ENCODE measurements at places on chromosomes 4 and X.
A peak's percentile ranks its signal among the peaks of the same experiment; 100 is the strongest.

DNA sequence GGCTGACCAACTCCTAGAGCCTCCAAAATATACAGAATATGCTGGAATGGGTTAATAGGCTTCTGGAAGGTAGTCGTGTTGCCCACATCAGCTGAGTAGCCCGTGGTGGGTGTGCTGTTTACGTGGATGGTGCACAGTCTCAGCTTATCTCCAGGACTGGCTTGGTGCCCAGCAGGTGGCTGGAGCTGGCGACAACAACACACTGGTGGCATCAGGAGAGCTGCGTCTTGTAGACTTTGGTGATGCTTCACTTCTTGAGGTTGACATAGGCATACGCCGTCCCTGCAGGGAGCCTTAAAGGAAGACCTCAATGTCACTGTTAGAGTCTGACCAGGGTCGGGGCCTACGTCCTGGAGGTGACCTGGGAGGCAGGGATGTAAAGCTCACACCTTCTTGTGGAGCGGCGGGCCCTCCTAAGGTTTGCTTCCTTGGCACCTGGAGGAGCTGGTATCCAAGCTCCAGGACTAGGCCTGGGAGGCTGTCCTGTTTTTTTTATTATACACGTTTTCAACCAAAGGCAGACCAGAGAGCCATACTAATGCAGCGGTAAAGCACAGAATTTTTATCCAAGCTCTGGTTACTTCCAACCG lies 26.5 kb upstream of the RBMX start:
- DNase-seq: no peak

GRCh38 chr4:2924286-2924685 lies 38.9 kb downstream of the NOP14 start:
- no peak for DNase-seq

- no peak for DNase-seq
Measured at GRCh38 chr4:86652332-86652932, 58.3 kb downstream of the PTPN13 start.

GRCh38 chrX:118345464-118346257 lies at the start of gene WDR44:
TSS of gene WDR44 (plus strand) at chrX:118346106. CDS start at chrX:118346504, 398 bp downstream.
- DNase-seq: peak; percentile 90

DNA sequence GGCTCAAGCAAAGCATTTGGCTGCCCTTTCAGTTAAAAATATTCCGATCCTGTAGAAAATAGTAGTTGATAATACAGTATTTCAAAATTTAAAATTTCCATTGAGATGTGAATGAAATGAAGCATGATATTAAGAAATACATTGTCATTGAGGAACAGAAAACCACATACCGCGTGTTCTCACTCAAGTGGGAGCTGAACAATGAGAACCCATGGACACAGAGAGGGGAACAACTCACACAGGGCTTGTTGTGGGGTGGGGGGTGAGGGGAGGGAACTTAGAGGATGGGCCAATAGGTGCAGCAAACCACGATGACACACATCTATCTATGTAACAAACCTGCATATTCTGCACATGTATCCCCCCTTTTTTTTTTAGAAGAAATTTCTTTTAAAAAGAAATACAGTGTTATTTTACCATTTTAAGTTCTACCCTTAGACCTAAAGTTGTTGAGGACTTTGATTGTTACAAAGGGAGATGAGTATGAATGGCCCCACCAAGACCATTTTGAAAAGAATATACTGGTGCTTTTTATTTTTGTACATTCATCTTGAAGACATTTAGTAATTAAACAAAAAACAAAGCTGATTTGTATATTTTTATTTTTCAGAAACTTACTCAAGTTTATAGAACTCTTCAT lies 52.0 kb upstream of the IL13RA1 start:
- no peak for DNase-seq

- no peak for DNase-seq
Measured at GRCh38 chrX:38154818-38155217, 65.9 kb downstream of the SRPX start.

DNA sequence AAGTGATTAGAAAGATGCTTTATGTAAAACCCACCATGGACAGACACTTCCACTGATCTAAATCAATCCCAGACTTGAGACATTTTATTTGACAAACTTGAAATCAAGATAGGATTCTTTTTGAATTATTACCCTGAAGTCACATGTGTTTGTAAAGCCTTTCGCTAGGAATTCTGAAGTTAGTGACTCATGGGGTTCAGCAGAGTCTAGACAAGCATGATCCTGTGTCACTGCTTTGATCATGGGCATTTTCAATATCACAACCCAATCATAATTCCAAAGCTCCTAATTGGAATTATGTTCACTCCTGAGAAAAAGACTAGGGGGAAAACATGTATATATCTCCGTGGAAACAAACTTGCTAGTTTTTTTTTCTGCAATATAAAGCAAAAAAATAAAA lies 67.5 kb upstream of the BMP3 start:
- no peak for DNase-seq

DNA sequence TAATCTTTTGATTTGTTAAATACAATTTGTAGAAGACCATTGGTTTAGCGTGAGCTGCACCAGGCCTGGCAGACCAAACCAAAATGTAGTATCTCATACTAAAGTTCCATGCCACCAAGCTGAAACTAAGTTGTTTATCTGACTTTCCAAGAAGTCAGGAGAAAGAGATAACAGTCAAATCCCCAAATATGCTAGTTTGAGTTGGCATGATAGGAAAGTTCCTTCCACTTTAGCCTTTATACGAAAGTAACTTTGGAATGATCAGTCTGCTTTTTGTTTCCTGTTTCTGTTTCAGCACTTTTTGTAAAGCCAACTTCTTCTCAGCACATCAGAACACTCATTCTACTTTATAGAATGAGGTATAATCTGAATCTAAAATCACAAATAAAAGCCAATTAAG lies 449.2 kb downstream of the GRXCR1 start:
- no peak for DNase-seq

DNA sequence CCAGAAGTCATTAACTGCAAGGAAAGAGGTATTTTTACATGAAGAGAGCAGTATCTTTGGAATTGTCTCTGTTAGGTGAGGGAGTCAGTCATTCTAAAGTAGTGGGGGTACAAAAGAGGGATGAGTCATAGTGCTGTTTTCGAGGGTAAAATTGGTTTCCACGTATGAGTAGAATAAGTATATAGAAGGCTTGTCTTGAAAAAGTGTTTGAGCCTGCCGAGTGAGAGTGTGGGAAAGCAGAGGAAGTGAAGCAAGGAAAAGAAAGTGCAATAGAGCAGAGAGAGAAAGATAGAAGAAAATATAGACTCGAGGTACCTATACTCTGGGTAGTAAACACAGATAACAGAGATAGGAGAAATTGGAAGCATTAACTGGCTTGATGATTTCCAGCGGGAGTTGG lies 696.4 kb downstream of the DMD start:
- no peak for DNase-seq

DNA sequence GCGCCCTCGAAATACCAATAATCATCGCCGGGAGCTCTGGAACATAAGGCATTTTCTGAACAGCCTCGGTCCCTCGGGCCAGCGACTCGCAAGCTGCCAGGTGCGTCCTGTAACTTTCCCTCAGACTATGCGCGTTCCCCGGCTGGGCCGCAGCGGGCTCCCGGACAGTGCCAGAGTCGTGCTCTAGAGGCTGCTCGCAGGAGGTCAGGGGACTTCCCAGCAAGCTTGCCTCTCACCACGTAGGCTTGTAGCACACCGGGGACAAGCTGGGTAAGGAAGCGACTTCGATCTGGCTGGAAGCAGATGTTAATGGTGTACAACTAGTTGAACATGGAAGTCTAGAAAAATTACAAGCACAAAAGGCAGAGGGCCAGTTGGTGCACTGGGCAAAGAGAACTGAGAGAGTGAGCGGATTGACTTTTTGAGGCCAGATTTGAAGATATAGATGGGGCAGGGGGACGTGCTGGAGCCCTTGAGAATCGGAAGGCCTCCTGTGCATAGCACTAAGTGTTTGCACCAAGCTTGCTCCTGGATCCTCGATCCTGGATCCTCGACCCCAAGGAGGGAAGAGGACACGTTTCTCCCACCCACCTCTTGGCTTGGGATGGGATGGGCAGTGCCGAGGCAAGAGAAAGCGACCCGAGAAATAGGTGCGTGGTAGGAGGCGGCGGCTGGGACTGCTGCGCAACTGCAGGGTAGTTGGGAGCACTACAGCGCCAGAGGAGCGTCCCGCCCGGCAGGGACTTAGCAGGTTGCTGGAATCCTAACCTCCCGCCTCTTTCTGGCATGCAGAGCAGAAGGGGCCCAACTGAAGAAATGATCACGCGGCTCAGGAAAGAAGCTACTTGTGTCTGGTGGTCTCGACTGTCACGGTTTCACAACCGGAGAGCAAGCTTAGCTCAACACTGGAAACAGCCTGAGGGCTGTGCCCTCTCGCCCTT lies 19.9 kb upstream of the ZIC3 start:
- DNase-seq: no peak

GRCh38 chrX:32966821-32967355 lies 244.5 kb downstream of the DMD start:
- no peak for DNase-seq

DNA sequence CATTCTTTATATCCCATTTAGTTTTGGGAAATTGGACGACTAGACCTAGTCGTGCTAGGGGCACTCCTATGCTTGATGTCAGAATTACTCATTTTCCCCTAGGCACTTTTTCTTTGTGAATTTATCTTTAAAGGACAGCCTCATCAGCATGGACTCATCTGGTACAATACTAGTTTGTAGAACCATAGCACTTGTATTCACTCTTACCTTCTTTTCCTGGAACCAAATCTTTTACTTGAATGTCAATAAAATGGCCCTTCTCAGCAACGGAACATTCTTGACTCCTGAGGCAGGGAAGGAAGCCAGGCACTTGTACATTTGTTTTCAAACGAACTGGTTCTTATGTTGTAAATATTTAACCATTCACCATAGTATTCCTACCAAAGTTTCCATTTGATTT lies 187.1 kb downstream of the SHROOM3 start:
- DNase-seq: no peak

- no peak for DNase-seq
Measured at GRCh38 chr4:182800216-182800515, 117.0 kb downstream of the DCTD start.

GRCh38 chr4:1152290-1152689 lies 20.1 kb downstream of the SPON2 start:
- no peak for DNase-seq

GRCh38 chrX:117834076-117834475 lies 282.5 kb downstream of the KLHL13 start:
- DNase-seq: no peak

GRCh38 chrX:119266364-119266995 lies 30.4 kb downstream of the PGRMC1 start:
- no peak for DNase-seq

- DNase-seq: no peak
Measured at GRCh38 chrX:9724711-9725110, 40.9 kb downstream of the GPR143 start.
